ENCODE measurements at places on chromosomes 7 and 10. TPM values are rescaled to one million over a fixed set of nuclear protein-coding genes. Genes with fewer than 3 reads are reported as not detected.

GRCh38 chr7:23011222-23011924 lies 2.6 kb downstream of the HYCC1 start:
- H3K36me3 ChIP-seq, result no peaks in the 10 kb centered on the region
- peak overlapping the region; percentile 85 for H3K4me3 ChIP-seq
- H3K4me1 ChIP-seq, result peaks cover 27% of the 10 kb centered on the region
- H3K27ac ChIP-seq, result no peak overlapping the region
- DNase-seq, result no peak

- no peaks in the 10 kb centered on the region for H3K4me1 ChIP-seq
- no peak overlapping the region for H3K27ac ChIP-seq
Measured at GRCh38 chr10:27865221-27865635, 119.6 kb upstream of the MKX start.

The TMEM270 gene
- total RNA-seq, result not detected

DNA sequence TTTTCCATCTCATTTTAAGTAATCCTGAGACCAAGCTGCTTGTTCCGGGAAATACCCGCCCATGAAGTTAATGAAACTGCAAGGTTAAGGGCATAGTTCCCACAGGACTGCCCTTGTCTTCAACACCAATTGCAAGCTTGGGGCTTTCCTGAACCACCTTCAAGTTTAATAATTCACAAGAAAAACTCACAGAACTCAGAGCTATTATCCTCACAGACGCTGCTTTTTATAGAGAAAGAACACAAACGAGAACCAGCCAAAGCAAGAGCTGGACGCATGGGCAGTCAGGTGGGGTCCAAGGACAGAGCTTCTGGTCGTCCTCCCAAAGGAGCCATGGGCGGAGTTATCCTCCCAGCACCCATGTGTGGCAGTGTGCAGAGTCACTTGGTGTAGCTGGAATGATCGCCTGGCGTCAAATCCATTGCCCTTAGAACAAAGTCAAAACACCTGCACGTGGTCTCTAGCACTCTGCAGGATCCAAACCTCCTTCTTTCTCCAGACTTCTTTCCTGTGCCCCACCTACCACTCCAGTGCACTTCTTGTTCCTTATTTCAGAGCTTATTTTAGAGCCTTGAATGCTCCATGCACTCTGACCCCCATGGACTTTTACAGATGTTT lies 56.7 kb downstream of the SNX10 start:
- H3K27me3 ChIP-seq, result no peaks in the 10 kb centered on the region
- H3K4me1 ChIP-seq, result no peaks in the 10 kb centered on the region
- no peak overlapping the region for H3K27ac ChIP-seq
- no peaks in the 10 kb centered on the region for H3K36me3 ChIP-seq
- no peak for DNase-seq

- H3K4me1 ChIP-seq, result peaks cover 17% of the 10 kb centered on the region
- no peak for DNase-seq
- no peaks in the 10 kb centered on the region for H3K36me3 ChIP-seq
- no peaks in the 10 kb centered on the region for H3K27me3 ChIP-seq
- H3K4me3 ChIP-seq, result no peak overlapping the region
- H3K27ac ChIP-seq, result no peak overlapping the region
Measured at GRCh38 chr10:32357056-32357735, 10.2 kb upstream of the EPC1 start.

The TYW1B gene
- total RNA-seq, result 1.2 TPM

The SPDYE2B gene
- total RNA-seq, result not detected

GRCh38 chr7:3283130-3283704 lies 17.8 kb upstream of the SDK1 start:
- no peak overlapping the region for H3K27ac ChIP-seq
- no peak overlapping the region for H3K4me3 ChIP-seq
- H3K4me1 ChIP-seq, result no peaks in the 10 kb centered on the region
- H3K27me3 ChIP-seq, result no peaks in the 10 kb centered on the region
- H3K36me3 ChIP-seq, result no peaks in the 10 kb centered on the region
- no peak for DNase-seq

- no peaks in the 10 kb centered on the region for H3K27me3 ChIP-seq
- no peak overlapping the region for H3K4me3 ChIP-seq
- H3K36me3 ChIP-seq, result no peaks in the 10 kb centered on the region
- H3K27ac ChIP-seq, result no peak overlapping the region
- H3K4me1 ChIP-seq, result no peaks in the 10 kb centered on the region
- DNase-seq, result peak; percentile 39
Measured at GRCh38 chr7:73908123-73908611, 47.2 kb downstream of the TMEM270 start.

DNA sequence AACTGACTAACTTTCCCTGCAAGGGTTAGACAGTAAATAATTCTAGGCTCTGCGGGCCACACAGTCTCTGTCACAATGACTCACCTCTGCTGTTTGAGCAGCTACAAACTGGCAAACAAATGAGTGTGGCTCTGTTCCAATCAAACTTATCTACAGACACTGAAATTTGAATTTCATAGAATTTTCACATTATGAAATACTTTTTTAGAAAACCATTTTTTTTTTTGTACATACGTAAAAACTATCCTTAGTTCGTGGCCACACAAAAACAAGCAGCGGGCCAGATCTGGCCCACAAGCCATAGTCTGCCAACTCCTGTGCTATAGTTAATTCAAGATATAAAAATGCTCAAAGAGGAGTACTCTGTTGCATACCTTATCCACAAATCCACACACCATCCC lies 32.6 kb downstream of the PIP4K2A start:
- DNase-seq, result no peak
- H3K36me3 ChIP-seq, result no peaks in the 10 kb centered on the region
- no peaks in the 10 kb centered on the region for H3K27me3 ChIP-seq
- no peak overlapping the region for H3K27ac ChIP-seq
- H3K4me3 ChIP-seq, result no peak overlapping the region

The RARRES2 gene
- total RNA-seq, result 17.9 TPM

GRCh38 chr10:86775056-86775869 lies 18.8 kb downstream of the BMPR1A start:
- no peaks in the 10 kb centered on the region for H3K27me3 ChIP-seq
- H3K4me3 ChIP-seq, result no peak overlapping the region
- H3K4me1 ChIP-seq, result peaks cover 47% of the 10 kb centered on the region
- H3K27ac ChIP-seq, result peak overlapping the region; percentile 76
- no peaks in the 10 kb centered on the region for H3K36me3 ChIP-seq

GRCh38 chr10:9781666-9782065 lies 1236.0 kb upstream of the CELF2 start:
- DNase-seq, result no peak
- H3K27ac ChIP-seq, result no peak overlapping the region
- no peaks in the 10 kb centered on the region for H3K36me3 ChIP-seq
- H3K27me3 ChIP-seq, result no peaks in the 10 kb centered on the region

DNA sequence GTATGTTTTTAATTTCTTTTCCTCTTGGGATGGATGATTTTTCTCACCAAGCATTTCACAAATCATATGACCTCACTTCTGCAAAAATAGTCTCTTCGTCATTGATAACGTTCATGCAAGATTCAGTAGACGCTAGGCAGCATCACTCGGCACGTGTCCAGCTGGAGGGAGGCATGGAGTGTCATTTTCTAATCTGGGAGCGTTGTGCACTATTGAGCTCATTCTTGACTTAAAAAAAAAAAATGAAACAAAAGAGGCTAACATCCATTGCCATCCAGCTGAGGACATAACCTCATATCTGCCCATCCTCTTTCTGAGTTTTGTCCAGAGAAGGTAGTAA lies 56.2 kb downstream of the COL17A1 start:
- DNase-seq, result peak; percentile 78
- H3K36me3 ChIP-seq, result peaks cover 3% of the 10 kb centered on the region
- no peaks in the 10 kb centered on the region for H3K27me3 ChIP-seq

The VWA2 gene
- not detected for total RNA-seq

The PILRB gene
- total RNA-seq, result 13.3 TPM

The ENTPD1 gene
- 3.9 TPM for total RNA-seq

GRCh38 chr10:117399341-117400196 lies 24.3 kb upstream of the PDZD8 start:
- H3K27ac ChIP-seq, result no peak overlapping the region
- no peaks in the 10 kb centered on the region for H3K27me3 ChIP-seq
- H3K4me3 ChIP-seq, result no peak overlapping the region
- H3K36me3 ChIP-seq, result no peaks in the 10 kb centered on the region

DNA sequence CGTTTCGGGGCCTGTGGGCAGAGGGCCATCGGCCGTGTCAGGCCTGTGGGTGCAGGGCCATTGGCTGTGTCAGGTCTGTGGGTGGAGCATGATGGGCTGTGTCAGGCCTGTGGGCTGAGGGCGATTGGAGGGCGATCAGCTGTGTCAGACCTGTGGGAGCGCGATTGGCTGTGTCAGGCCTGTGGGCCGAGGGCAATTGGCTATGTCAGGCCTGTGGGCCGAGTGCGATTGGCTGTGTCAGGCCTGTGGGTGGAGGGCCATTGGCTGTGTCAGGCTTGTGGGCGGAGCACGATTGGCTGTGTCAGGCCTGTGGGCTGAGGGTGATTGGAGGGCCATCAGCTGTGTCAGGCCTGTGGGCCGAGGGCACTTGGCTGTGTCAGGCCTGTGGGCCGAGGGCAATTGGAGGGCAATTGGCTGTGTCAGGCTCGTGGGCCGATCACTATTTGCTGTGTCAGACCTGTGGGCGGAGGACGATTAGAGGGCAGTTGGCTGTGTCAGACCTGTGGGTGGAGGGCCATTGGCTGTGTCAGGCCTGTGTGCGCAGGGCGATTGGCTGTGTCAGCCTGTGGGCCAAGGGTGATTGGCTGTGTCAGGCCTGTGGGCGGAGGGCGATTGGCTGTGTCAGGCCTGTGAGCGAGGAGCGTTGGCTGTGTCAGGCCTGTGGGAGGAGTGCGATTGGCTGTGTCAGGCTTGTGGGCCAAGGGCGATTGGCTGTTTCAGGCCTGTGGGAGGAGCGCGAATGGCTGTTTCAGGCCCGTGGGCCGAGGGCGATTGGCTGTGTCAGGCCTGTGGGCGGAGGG lies 54.1 kb downstream of the DYNC2I1 start:
- H3K27ac ChIP-seq, result no peak overlapping the region
- H3K27me3 ChIP-seq, result no peaks in the 10 kb centered on the region
- no peak overlapping the region for H3K4me3 ChIP-seq
- H3K4me1 ChIP-seq, result no peaks in the 10 kb centered on the region
- H3K36me3 ChIP-seq, result no peaks in the 10 kb centered on the region
- no peak for DNase-seq

- H3K27me3 ChIP-seq, result no peaks in the 10 kb centered on the region
- H3K4me3 ChIP-seq, result no peak overlapping the region
- H3K4me1 ChIP-seq, result no peaks in the 10 kb centered on the region
- H3K27ac ChIP-seq, result no peak overlapping the region
Measured at GRCh38 chr7:98996150-98996552, 117.8 kb downstream of the TRRAP start.

- H3K4me3 ChIP-seq, result no peak overlapping the region
- H3K4me1 ChIP-seq, result peaks cover 12% of the 10 kb centered on the region
- H3K36me3 ChIP-seq, result no peaks in the 10 kb centered on the region
- H3K27me3 ChIP-seq, result no peaks in the 10 kb centered on the region
Measured at GRCh38 chr7:2622869-2623697, 8.7 kb upstream of the TTYH3 start.

The SCIN gene
- total RNA-seq, result 0.17 TPM

The CAV1 gene
- 68.1 TPM for total RNA-seq

The MUC12 gene
- not detected for total RNA-seq

- H3K4me3 ChIP-seq, result no peak overlapping the region
- no peaks in the 10 kb centered on the region for H3K36me3 ChIP-seq
- no peak for DNase-seq
Measured at GRCh38 chr10:82961864-82962263, 1086.9 kb downstream of the NRG3 start.

The CCDC146 gene
- total RNA-seq, result 1.9 TPM

The PDE6C gene
- not detected for total RNA-seq

DNA sequence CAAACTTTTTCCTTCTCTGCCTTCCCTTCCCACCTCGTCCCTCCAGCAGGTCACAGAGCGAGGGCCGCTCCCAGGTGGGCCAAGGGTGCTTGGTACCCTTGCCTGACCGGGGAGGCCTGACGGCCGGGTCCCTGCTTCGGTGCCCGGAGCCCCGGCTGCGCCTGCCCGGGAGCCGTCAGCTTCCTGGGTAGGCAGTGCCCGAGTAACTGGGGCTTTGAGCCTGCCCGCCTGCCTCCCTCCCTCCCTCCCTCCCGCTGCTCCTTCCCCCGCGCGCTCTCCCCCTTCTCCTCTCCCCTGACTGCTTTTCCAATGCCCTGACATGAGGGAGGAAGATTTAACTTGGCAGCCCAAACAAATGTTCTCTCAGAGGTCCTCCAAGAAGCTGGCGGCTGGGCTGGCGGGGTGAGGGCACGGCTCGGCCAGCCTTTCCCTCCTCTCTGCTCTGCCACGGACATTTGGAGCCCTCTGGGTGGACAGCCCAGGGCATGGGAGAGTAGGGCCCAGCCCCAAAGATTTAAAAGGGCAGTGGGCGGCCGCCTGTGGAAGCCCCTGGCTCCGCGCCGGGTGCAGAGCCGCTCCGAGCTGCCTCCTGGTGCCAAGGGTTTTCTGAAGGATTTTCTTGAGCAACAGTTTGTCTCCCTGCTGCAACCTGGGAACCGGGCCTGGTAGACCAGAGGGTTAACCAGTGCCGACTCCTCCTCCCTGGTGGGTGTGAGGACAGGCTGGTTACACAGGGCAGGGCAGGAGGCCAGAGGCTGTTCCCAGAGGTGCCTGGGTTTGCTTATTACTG lies 2.0 kb downstream of the ZMIZ1 start:
- no peaks in the 10 kb centered on the region for H3K36me3 ChIP-seq
- DNase-seq, result peak; percentile 97
- H3K4me3 ChIP-seq, result peak overlapping the region; percentile 94
- H3K4me1 ChIP-seq, result peaks cover 48% of the 10 kb centered on the region

GRCh38 chr10:71856619-71857018 lies 5.6 kb upstream of the PSAP start:
- no peaks in the 10 kb centered on the region for H3K27me3 ChIP-seq
- no peak for DNase-seq
- no peak overlapping the region for H3K4me3 ChIP-seq
- no peaks in the 10 kb centered on the region for H3K36me3 ChIP-seq

DNA sequence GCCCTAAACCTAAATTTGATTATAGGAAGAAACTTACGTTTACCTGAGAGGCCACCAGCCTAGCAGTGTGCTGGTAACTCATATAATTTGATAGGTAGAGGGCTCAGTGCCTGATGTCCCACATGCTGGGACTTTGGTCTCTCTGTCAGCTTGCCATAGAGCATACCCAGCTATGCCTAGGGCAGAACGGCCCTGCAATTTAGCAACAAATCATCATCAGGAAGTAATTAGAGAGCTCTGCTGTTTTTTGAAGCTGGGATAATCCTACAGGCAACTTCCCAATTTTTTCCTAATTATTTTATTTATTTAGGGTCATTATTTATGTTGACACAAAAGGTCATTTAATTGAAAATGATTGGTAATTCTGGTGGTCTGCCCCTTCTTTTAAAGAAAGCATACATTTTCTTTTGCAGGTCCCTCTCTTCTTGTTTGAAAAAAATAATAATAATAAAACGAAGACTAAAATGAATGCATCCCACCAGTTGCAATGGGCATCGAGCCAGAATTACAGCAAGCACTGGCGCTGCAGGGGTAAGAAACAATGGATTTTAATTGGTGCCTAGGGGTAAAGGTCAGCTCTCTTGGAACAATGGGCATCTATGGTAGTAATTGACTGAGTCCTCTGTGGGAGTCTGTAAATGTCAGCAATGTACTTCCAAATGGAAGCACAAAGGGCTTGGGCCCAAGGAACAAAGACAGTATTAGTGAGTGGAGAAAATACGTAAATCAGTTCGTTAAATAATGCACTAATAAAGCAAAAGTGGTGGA lies 348.0 kb downstream of the SORCS1 start:
- DNase-seq, result no peak
- H3K4me1 ChIP-seq, result no peaks in the 10 kb centered on the region
- no peak overlapping the region for H3K27ac ChIP-seq
- no peaks in the 10 kb centered on the region for H3K27me3 ChIP-seq
- H3K4me3 ChIP-seq, result no peak overlapping the region
